ENCODE measurements at places on chromosomes 12 and 14.
A peak's percentile ranks its signal among the peaks of the same experiment; 100 is the strongest.

DNA sequence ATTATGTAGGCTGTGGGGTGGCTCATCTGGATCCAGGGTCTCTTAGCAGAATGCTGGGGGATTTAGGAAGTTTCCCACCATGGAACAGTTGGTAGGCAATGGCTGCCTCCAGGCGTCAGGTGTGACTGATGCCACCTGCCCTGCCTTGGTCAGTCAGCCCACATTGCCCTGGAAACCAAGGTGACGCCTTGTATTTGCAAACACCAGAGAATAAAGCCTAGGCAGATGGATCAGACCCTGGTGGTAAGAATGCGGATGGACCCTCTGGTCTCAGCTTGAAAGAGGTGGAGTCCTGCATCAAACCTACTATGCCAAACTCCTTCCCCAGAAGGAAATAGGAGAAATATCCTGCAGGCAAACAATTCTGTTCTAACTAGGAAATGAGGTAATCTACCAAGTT is 38.2 kb downstream of the NCKAP5L start:
- DNase-seq = no peak

- DNase-seq = no peak
These were observed 40.6 kb downstream of the SPRING1 start for GRCh38 chr12:116697305-116697704.

GRCh38 chr12:76560086-76560491 is 518 bp upstream of the OSBPL8 start:
- no peak for DNase-seq

- DNase-seq = no peak
These were observed 35.8 kb downstream of the ATP2A2 start for GRCh38 chr12:110316861-110317260.

GRCh38 chr12:15772405-15773018 is 16.7 kb downstream of the EPS8 start:
- no peak for DNase-seq

DNA sequence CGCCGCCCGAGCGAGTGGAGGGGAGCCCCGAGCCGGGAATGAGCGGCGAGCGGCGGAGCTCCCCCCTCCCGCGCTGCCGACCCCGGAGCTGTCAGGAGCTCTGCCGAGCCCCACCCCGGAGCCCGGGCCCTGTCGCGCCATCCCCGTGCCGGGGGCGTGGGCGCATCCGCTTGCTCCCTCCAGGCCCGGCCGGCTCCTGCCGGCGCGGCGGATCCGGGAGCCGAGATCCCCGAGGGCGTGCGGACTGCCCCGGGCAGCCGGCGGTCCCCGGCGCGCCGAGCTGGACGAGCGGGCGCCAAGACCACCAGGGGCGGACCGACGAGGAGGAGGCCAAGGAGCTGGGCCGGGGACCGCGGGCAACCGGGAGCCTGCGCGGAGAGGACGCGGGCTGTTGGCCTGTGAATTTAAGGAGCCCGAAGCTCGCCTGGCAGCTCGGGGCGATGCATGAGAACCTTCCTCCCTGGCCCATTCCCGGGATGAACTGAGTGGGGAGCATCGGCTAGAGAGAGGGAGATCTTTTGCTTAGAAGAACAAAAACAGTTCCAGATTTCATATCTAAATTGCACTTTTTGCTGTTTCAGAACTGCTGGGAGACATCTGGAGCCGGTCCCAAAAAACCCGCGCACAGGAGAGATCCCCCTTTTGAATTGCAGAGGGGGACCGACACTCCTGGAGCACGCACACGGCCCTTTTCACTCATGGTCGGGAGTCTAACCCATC is 2.0 kb downstream of the PTHLH start:
- peak; percentile 45 for DNase-seq

All from mucosa of descending colon (tissue), 3 donors.